ENCODE measurements at places on chromosomes 12 and 14. TPM values are rescaled to one million over a fixed set of nuclear protein-coding genes. Genes with fewer than 3 reads are reported as not detected.

PTCSC3 gene
- not detected for total RNA-seq

ALDH6A1 gene
- total RNA-seq, result 24.0 TPM

BICDL1 gene
- total RNA-seq, result 128 TPM

MGAT4C gene
- total RNA-seq, result not detected

FLRT2 gene
- total RNA-seq, result not detected

LARP4 gene
- total RNA-seq, result 44.9 TPM

NGB gene
- not detected for total RNA-seq

EMP1 gene
- total RNA-seq, result 4.0 TPM

ATF7IP gene
- 131 TPM for total RNA-seq

Data from activated naive CD4-positive, alpha-beta T cell treated with anti-CD3 and anti-CD28 coated beads for 36 hours (primary cell).